ENCODE measurements at places on chromosomes 2 and 18.

DNA sequence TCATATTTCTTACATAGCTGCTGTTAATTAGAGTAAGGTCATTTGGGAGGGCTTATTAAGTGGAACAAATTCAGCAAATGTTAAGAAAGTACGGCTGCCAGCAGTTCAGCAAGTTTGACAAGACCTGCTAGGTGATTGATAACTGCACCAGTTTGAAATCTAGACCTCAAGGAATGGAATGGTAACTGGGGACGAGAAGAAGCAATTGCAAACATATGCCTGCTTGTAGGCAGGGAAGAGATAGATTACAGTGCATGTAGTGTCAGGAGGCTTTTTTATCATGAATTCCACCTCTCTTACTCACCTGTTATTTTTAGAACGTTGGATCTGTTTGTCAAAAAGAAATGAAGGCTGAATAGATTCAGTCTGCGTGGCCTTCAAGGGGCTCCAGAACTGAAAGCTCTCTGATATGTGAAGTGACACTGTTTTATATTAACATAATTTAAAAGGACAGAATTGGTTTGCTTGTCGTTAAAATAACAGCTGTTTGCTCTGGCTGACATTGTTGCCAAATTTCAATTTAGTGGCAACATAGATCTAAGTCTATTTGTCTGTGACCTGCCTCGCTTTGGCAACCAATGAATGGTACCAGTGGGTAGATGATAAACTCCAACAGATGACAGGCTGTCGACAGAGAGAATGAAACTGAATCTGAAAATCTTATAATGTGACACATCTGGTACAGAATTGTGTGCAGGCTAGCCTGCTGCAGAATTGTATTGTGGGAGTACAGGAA is 199.3 kb downstream of the ZNF407 start:
- DNase-seq, result peak; percentile 45

DNA sequence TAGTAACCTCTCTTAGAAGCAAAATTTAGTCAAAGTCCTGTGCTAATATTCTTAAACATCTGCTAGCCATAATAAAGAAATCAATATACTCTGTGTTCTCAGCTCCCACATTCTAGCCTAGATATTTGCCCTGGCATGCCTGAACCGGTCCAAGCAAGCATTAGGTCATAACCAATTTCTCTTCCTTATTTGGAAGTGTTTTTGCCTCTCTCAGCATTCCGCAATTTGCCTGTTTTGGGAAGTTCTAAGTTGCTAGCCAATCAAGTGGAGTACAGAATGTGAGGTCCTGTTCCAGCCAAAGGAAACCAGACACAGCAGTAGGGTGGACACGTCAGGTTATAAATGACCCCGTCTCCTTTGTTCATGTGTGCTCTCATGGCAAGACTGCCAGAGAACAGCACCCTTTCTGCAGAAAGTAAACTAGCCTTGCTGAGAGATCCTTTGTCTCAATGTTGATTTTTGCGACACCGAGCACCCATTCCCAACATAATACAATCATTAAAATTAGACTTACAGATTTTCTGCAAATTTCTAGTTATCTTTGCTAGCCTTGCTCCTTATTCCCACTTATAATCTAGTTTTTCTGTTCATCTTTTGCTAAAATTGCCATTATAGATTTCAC is 13.0 kb upstream of the SULT1C4 start:
- peak; percentile 35 for DNase-seq

DNA sequence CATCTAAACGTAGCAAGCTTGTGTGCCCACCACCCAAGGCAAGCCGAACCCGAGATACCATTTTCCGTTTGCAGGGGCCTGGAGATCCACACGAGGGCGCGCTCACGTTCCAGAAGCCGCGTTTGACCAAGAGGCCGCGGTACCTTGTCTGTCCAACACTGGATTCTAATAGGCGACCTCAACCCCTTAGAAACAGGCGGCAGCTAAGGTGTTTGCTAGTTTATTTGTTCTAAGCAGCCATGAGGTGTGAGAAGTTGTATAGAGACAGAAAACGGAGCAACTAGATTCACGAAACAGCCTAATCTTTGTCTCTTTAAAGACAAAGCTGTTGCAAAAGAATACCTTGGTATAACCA is 4.2 kb downstream of the HOXD11 start:
- DNase-seq, result peak; percentile 78

- no peak for DNase-seq
Observed at GRCh38 chr2:185658750-185659149, 79.9 kb upstream of the FSIP2 start.

GRCh38 chr2:219523031-219523671 is 8.9 kb downstream of the ASIC4 start:
- no peak for DNase-seq

DNA sequence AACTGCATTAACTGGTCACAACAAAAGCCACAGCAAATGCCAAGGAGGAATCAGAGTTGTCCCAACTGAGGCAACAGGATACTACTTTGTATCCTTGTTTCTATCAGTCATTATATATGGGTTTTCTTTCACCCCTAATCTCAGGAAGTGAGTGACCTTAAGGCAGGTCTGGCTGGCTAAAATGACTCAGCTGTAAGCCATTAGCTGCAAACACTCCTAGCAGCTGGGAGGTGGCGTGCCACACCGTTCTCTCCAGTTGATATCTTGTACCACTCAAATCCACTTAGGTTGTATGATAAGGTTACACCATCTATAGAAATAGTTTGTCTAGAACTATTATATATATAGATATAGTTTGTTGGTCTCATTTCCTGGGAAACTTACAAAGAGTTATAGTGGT is 171.1 kb upstream of the MC4R start:
- DNase-seq, result no peak

DNA sequence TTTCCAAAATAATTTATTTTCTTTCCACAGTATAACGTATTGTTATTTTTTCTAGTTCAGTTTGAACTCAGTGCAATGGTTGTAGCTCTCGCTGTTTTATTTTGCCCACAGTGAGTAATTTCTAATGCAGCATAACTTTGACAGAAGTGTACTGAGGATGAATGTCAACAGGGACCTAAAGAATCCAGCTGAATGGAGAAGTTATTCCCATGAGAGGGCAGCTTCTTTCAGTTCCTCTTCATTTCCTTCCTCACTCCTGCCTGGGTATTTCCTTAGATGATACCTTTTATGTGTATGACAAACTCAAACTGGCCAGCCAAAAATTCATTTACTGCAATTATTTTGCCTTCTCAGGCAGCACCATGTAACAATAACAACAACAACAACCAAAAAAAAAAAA is 1223.1 kb upstream of the ZEB2 start:
- DNase-seq, result no peak

GRCh38 chr18:51821610-51822009 is 518.4 kb upstream of the DCC start:
- no peak for DNase-seq

- no peak for DNase-seq
Observed at GRCh38 chr2:81303321-81303720, 998.8 kb upstream of the LRRTM1 start.

DNA sequence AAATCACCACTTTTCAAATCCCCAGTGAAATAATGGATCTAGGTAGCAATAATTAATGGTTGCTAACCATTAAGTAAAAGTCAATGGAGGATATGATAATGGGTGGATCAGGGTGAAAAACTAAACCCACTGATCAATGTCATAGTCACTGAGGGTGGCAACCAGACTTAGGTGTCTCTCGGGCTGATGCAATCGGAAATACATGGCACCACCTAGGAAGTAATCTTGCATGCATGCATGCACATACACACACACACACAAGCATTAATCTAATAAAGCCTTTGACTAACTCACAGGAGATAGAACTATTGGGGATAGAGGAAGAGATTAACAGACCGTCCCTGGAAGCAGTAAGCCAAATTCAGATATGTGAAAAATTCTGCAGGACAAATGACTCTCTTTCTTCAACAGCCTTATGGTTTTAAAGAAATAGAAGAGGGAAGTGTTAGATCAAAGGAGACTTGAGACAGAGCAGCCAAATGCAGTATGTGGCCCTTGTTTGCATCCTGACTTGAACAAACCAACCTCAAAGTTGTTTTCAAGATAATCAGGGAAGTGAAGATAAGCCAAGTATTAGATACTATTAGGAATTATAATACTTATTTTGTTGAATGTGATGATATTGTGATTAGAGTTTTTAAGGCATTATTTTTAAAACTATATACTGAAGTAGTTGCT is 186.0 kb upstream of the RMP24 start:
- no peak for DNase-seq

DNA sequence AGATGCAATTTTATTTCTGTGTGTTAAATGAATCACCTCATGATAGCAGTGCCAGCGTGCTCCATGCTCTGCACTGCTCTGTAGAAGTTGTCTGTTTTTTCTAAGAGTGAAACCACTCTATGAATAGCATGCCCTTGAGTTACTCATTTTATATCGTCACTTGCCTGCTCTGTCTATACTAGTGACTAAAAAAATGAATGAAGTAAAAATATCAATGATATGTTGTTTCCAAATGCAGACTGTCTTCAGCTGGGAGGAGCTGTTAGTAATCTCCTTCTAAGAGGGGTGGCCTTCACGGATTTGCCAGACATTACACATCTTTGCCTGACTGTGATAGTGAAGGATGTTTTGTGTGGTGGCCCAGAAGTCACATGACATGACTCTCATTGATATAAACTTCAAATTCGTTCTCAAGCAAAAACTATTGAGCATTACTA is 852.1 kb downstream of the CNTNAP5 start:
- DNase-seq, result no peak

GRCh38 chr2:27029051-27029450 is 3.7 kb upstream of the TMEM214 start:
- DNase-seq, result no peak

GRCh38 chr2:215377283-215377682 is 58.6 kb downstream of the FN1 start:
- no peak for DNase-seq

DNA sequence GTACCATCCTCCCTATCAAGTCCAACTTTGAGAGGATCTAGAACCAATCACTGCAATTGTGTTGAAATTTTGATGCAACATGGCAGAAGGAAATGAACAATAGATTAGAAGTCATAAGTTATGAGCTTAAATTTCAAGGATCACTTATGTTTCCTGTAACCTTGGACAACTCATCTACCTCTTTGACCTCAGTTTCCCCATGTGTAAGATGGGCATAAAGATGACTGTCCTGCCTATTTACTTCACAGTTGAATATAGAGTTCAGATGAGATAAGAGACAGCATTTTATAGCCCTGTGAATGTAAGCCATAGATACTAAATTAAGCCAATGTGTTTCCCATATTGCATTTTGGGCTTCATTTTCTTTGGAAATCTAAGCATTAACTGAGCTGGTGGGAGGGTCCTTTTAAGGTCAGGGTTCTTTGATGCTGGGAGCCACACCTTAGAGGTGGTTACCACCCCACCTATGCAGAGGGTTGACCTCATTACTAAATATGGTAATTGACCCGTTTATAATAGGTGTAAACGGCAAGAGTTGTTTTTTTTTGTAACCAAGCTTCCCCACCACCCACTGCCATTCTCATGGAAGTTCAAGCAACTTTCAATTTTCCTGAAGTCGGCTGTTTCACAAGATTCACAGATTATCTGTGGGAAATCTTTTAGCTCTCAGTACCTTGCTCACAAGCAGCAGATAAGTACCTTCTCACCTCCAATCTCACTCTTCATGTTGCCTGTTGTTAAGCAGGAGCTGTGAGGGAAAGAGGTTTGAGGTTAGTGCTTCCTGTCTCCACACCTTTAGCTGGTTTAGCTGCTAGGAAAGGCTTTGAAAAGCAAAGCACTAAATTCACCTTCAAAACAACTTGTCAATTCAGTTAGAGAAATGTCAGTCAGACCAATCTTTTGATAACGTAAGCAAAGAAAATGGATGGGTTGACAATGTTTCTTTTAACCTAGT is 13.3 kb downstream of the CD28 start:
- DNase-seq, result no peak

- DNase-seq, result peak; percentile 50
Observed at GRCh38 chr2:237704501-237705434, 77.4 kb downstream of the LRRFIP1 start.

DNA sequence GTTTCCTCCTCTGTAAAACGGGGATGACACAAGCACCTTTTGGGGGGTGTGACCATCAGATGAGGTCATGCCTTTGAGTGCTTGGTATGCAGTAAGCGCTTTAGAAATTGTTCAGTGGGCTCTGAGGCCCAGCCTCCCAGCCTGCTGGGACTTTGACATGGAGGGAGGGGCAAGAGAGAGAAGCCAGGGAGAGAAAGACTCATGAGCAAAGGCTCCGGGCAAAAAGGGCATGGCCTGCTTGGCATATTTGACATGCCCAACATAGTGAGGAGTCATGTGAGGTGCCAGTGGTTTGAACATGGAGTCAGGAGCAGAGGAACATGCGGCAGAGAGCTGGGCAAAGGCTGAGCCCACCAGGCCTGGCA is 14.0 kb downstream of the TNS1 start:
- peak; percentile 33 for DNase-seq

DNA sequence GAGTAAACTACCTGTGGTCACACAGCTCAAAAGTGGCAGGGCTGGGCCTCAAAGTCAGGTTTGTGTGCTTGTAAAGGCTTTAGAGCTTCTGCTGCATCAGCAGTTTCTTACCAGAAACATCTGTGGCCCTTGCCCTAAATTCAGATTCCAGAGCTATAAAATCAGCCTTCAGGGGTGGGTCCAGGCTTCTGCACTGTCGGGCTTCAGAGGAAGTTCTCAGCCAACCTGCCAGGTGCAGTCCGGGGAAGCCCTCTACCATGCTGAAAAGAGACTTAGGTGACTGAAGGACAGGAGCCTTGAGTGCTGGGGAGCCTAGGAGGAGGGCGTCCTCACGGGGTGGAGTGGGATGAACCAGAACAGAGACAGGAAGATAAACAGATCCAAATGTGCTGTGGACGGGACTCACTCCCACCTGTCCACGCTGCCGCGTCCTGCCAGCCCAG is 69.9 kb upstream of the HS6ST1 start:
- DNase-seq, result no peak

DNA sequence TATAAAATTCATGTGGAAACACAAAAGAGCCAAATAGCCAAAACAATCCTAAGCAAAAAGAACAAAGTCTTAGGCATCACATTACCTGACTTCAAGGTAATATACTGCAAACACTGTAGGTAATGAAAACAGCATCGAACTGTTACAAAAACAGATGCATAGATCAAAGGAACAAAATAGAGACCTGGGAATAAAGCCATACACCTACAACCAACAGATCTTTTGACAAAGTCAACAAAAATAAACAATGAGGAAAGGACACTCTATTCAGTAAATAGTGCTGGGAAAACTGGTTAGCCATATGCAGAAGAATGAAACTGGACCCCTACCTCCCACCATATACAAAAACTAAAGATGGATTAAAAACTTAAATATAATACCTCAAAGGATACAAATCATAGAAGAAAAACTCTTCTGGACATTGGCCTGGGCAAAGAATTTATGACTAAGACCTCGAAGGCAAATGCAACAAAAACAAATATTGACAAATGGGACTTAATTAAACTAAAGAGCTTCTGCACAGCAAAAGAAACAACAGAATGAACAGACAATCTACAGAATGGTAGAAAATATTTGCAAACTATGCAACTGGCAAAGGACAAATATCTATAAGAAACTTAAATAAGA is 218.0 kb downstream of the PHLPP1 start:
- no peak for DNase-seq

DNA sequence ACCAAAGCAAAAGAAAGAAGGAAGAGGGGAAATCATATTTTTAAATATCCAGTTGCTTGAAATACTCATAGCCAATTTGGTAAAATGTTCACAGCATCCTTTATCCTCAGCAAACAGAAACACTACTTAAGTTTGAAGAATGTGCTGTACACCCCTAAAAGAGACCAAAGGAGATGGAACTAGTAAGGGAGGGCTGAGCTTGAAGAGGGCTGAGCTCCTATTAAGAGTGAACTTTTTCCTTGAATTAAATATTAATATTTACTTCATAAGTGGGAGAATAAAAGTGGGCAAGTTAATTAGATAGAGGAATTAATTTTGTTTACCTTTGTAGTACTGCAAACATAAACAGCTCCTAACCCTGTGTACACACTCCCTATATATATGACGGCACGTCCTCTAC is 7.0 kb downstream of the EVX2 start:
- no peak for DNase-seq

Measured in ACHN (cell line).